ENCODE measurements at places on chromosomes 2 and 18.

DNA sequence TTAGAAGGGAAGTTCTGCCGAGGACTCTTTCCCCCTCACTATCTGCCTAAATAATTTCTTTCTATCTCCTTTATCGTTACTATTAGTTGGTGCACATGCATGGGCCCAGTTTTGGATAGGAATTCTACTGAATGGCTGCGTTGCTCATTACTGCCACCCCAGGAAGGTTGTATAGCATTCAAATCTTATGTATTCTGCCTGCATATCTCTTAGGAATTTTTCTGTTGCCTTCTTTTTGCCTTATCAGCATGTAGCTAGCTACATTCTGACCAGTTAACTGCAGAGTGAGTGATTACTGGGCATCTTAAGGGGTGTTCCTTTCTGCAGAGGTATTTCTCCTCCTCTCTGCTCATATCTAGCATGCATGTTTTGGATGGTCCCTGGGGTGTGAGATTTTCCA lies 239.6 kb downstream of the TDRD15 start:
- no peak for DNase-seq

- DNase-seq: no peak
These were observed 217.7 kb downstream of the MCFD2 start for GRCh38 chr2:46697830-46698323.

- DNase-seq: no peak
These were observed 3.7 kb upstream of the SP9 start for GRCh38 chr2:174330945-174331594.

- DNase-seq: no peak
These were observed 11.4 kb upstream of the SMIM21 start for GRCh38 chr18:75438891-75439290.
